ENCODE measurements at places on chromosomes 11 and 22.

DNA sequence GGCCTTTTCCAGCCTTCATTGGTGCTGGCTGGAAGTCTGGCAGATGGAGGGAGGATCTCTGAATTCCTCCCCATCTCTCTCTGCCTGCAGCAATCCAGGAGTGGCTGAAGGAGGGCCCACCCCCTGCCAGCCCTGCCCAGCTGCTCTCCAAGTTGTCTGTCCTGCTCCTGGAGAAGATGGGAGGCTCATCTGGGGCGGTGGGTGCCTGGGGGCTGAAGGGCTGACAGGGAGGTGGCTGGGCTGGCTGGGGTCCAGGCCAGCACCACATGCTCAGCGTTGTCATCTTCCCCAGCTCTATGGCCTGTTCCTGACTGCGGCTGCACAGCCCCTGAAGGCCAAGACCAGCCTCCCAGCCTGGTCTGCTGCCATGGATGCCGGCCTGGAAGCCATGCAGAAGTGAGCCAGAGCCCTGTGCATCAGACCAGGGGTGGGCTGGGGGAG is 12.2 kb downstream of the TKFC start:
- DNase-seq = no peak

- no peak for DNase-seq
These were observed 15.1 kb upstream of the RRAS2 start for GRCh38 chr11:14373941-14374646.

DNA sequence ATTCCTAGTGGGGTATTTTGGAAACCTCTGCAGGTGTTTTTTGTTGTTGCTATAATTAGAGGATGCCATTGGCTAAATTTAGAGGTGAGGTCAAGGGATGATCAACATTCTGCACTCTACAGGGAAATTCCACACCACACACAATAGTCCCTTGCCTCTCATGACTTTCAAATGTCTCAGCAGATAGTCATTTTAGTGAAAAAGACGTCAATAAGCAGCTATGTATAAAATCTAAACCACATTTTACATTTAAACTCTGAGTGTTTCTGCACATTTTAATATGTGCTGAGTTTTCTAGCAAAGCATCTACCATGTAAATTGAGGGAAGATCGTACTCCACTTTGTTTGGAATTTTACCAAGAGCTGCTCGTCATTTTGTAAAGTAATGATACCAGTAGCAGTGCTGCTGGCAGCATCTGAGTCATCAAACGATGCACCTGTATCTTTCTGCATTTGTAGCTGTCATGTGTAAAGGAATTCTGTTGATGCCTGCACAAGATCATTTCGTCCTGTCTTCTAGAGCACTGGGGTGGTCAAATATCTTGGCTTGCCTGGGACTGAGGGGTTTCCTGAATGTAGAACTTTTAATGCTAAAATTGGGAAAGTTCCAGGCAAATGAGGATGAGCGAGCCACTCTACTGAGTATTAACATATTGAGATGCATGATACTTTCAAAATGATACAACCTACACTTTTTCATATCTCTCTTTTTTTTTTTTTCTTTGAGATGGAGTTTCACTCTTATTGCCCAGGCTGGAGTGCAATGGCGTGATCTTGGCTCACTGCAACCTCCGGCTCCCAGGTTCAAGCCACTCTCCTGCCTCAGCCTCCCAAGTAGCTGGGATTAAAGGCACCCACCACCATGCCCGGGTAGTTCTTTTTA is 414.5 kb upstream of the SYN3 start:
- no peak for DNase-seq

- DNase-seq = no peak
These were observed 335.4 kb downstream of the BRD1 start for GRCh38 chr22:49492308-49492707.

DNA sequence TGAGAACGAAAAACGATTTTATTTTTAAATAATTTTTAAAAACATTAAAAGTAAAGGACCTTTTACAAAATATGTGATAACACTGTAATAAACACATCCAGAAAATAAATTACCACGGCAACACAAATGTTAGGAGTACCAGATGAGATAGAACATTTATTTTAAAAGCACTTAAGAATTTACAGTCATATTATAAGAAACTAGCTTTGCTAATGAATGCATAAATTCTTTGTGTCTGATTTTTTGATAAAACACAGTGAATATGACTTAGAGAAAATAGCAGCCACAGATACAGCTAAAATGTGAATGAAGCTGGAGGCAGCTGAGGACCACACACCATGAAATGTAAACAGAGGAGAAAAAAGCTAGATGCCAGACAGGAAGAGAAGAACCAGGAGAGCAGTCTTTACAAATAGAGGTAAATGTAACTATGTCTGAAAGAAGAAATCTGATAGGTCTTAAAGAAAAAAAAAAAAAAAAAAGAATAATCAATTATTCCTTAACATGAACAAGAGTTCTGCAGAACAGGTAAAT is 14.6 kb downstream of the CCDC34 start:
- DNase-seq = no peak

GRCh38 chr11:102807921-102808320 is 10.0 kb upstream of the MMP1 start:
- DNase-seq = no peak

DNA sequence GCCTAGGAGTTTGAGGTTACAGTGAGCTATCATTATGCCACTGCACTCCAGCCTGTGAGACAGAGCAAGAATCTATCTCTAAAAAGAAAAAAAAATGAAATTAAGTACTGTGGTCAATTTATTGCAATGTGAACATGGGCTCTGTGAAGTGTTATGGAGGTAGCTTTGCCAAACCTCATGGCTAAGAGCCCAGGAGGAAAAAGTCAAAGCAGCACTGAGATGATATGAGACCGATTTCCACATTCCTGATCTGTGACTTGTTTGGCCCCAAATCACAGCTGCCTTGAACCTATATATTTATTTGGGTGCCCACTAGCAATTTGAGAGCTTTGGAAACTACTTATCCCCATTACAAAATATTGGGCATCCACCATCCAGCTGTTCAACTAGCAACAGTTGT is 29.8 kb upstream of the TMEM135 start:
- no peak for DNase-seq

DNA sequence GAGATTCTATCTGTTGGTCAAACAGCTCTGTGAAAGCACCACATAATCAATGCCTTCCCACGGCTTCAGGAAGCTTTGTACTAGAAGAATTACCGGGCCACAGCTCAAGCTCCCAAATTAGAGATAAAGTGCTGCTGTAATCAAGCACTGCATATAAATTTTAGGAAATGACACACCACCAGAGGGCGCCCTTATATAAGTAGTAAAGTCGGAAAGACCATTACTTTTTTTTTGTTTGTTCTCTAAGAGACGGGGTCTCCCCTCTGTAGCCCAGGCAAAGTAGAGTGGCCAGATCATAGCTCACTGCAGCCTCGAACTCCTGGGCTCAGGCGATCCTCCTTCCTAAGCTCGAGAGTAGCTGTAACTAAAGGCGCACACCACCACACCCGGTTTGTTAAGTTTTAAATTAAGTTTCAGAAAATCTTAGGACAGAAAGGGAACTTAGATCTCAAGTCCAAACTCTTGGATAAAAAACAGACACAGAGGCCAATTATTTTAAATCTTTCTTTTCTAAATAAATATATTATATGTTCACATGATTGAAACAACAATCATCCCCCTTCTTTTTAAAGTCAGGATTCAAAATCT is 32.6 kb downstream of the PRCP start:
- peak; percentile 86 for DNase-seq

GRCh38 chr22:48645766-48646165 is 1181.9 kb downstream of the BRD1 start:
- DNase-seq = no peak

DNA sequence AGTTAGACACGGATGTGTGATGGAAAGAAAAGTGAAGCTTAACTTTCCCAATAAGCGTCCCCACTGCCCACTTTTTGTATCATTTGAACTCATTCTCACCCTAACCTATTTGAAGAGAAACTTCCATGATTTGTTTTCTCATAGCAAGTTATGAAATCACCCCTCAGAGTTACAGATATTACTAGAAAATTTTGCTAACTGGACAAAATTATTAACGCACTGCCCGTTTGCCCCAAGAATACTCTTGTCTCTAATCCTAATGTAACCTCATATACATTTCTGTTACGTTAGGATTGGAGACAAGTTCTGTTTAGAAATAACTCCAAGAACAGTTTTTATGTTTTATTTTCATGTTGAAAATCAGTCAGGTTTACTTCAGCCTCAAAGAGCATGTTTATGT is 25.5 kb downstream of the TOM1 start:
- DNase-seq = no peak

GRCh38 chr11:102733232-102733875 is 8.6 kb upstream of the MMP8 start:
- DNase-seq = peak; percentile 4

DNA sequence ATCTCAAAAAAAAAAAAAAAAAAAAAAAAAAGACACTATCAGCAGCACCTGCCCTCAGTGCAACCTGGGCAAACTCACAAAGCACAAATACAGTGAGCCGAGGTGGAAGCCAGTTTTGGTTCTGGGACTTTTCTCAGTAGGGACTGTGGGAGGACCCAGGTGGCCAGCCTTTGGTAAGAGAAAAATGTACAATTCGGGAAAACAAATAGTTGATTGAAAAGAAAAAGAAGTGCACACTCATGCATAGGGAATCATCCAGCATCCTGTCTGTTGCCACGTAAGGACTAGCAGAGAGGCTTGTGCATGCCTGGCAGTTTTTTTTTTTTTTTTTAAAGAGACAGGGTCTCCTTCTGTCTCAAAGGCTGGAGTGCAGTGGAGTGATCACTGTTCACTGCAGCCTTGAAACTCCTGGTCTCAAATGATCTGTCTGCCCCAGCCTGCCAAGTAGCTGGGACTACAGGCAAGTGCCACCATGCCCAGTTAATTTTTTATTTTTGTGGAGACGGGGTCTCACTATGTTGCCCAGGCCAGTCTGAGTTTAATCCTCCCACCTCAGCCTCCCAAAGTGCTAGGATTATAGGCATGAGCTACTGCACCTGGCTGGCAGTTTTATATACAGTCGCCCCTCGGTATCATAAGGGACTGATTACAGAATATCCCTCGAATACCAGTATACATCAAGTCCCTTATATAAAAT is 36.7 kb downstream of the TPST2 start:
- DNase-seq = no peak

- DNase-seq = no peak
These were observed 108.9 kb upstream of the FGF3 start for GRCh38 chr11:69928121-69928520.

DNA sequence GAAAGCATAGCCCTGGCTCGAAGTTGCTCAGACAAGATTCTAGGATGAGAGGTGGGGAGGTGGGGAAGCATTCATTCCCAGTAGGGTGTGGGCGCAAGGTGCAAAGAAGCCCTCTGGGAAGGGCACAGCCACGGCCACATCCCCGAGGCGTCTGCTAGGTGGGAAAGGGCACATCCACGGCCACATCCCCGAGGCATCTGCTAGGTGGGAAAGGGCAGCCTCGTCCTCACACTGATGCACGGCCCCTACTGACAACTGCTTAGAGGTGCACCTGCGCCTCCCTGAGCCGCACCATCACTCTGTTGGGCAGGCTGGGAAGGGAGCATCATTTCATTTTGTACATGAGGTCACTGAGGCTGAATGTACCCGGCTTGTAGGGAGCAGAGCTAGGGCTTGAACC is 94.6 kb upstream of the PITPNB start:
- DNase-seq = no peak

- DNase-seq = no peak
These were observed 59.5 kb upstream of the SEZ6L start for GRCh38 chr22:26109686-26110315.

DNA sequence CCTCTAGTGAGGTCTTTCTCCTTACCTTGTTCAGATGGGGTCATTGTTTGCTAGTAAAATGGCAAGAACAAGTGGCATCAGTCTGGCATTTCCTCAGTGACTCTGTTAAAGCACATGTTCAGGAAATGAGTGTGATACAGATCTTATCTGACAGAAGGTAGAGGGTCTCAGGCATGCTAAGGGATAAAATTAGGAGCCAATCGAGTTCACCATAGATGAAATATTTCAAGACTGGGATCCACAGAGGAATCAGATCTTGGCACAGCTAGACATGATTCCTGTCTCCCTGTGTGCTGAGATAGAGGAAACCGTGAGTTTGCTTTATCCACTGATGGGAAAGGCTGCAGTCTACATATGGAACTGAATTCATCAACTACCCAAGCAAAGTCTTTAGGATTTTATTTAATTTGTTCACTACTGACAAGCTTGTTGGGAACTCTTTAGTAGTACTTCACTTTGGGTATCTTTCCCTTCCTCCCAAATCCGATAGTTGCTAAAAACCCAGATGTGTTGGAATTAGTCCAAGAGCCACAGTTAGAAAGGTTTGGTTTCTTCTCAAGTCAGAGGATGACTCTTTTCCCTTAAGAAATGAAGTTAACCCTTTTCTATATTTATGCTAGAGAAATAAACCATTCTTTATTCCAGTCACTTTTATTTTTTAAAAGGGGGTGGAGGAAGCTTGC is 18.4 kb downstream of the FAM118B start:
- DNase-seq = no peak
